Suprapubic skin (tissue), 4 donors: ENCODE measurements at places on chromosomes 6 and 20. TPM values are rescaled to one million over a fixed set of nuclear protein-coding genes. Genes with fewer than 3 reads are reported as not detected.

- DNase-seq: peak; percentile 3
Measured at GRCh38 chr20:37948956-37949355, 46.0 kb downstream of the VSTM2L start.

DNA sequence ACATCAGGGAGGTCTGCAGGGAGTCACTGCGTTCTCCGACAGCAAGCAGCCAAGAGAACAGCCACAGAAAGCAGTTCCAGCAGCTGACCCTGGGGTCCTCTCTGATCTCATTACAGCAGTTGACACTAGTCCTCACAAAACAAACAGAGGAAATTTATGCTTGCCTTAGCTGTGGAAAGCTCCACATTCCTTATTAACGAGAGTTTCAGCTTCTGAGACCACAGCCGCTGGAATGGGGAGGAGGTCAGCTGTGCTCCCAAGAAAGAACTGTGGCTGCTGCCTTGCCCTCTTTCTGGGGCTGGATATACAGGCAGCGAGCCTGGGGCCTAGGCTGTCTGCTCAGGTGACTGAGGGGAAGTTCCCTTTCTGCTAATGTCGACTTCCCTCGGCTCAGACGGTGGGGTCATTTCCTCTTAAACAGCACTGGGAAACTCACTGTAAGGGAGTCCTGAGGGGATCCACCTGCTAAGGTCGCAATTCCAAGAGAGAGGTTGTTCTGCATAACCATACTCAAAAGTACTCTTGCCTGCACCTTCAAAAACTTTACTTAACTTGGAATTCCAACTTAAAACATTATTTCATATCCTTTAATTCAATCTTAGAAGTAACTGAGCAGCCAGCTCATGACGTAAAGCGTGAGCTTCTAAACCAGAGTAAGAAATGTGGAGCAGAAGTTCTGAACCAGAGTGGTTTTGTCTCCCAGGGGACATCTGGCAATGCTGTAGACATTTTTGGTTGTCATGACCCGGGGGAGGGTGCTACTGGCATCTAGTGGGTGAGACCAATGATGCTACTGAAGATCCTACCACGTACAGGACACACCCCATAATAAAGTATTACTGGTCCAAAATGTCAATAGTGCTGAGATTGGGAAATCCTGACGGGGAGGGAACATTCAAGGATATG lies 80.3 kb downstream of the BACH2 start:
- no peak for DNase-seq

DNA sequence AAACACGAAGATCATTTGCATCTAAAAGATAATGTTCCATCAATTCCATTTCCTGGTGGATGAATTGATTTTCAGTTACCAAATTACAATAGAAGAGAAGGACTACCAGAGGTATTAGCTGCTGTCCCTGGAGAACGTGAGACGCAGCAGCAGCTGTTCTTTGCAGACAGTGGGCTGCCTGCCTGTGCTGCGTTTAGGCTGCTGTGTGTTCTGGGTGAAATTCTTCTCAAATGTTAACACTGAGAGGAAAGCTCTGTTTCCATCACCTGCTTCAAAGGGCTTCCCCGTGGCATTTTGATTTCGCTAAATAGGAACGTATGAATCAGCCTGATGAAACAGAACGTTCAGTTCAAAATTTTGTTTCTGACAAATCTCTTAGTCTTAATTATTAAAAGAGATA lies 362.2 kb downstream of the C6orf118 start:
- DNase-seq: no peak

- DNase-seq: no peak
Measured at GRCh38 chr6:21871831-21872230, 278.3 kb downstream of the SOX4 start.

DNA sequence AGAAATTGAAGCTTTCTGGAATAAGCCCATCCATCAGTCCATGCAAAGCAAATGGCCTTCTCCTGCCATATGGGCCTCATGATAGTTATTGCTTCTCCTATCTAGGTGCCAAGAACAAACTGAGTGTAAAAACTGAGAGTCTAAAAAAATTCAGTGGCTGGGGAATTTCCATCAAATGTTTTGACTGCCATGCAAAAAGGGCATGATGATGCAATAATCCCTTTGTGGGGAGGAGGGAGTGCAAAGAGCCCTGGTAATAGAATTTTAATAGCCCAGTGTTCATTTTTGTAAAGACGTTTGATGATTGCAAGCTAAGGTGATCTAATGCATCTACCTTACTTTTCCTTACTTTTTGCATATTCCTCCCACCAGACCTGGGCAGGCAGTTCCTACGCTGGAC lies 683.7 kb downstream of the EPM2A start:
- DNase-seq: no peak

- DNase-seq: no peak
Measured at GRCh38 chr6:42401613-42401951, 50.1 kb downstream of the TRERF1 start.

- DNase-seq: no peak
Measured at GRCh38 chr6:79894939-79895338, 52.4 kb downstream of the ELOVL4 start.

GRCh38 chr6:12013307-12013719 lies 1.2 kb downstream of the HIVEP1 start:
- DNase-seq: no peak

DNA sequence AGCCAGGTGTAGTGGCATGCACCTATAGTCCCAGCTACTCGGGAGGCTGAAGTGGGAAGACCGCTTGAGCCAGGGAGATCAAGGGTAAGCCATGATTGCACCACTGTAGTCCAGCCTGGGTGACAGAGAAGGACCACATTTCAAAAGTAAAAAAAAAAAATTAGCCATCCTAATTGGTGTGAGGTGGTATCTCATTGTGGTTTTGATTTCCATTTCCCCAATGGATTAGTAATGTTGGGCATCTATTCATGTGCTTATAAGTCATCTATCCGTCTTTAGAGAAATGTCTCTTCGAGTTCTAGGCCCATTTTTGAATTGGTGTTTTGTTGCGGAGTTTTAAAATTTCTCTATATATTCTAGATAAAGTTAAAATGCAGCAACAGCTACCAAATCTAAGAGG lies 21.7 kb downstream of the ABHD12 start:
- DNase-seq: no peak

- no peak for DNase-seq
Measured at GRCh38 chr6:138844192-138844591, 48.3 kb downstream of the ECT2L start.

DNA sequence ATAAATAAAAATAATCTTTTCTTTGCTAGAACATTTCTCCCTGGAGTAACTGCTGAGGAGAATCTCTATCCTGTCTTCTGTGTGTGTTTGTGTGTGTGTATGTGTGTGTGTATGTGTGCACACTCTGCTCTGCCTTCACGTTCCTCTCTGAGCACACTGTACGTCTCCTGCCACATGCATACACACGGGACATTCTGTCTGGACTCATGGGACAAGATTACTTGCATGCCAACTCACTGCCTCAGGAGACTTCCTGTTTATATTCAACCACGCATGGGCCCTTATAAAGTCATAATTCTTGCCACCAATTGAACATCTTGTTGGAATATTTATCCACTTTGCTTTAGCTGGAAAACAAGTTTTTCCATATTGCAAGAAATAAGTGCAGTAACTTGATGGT lies 930.6 kb downstream of the KIF16B start:
- DNase-seq: no peak

GRCh38 chr6:72890233-72890632 lies 268.4 kb downstream of the KCNQ5 start:
- DNase-seq: no peak

ULBP2 gene
- total RNA-seq: not detected

SENP6 gene
- 68.9 TPM for total RNA-seq

SOX12 gene
- 5.4 TPM for total RNA-seq

C20orf204 gene
- 1.1 TPM for total RNA-seq

SYCP2L gene
- 0.44 TPM for total RNA-seq
